ENCODE measurements at places on chromosomes 16 and 17.
A peak's percentile ranks its signal among the peaks of the same experiment; 100 is the strongest.

DNA sequence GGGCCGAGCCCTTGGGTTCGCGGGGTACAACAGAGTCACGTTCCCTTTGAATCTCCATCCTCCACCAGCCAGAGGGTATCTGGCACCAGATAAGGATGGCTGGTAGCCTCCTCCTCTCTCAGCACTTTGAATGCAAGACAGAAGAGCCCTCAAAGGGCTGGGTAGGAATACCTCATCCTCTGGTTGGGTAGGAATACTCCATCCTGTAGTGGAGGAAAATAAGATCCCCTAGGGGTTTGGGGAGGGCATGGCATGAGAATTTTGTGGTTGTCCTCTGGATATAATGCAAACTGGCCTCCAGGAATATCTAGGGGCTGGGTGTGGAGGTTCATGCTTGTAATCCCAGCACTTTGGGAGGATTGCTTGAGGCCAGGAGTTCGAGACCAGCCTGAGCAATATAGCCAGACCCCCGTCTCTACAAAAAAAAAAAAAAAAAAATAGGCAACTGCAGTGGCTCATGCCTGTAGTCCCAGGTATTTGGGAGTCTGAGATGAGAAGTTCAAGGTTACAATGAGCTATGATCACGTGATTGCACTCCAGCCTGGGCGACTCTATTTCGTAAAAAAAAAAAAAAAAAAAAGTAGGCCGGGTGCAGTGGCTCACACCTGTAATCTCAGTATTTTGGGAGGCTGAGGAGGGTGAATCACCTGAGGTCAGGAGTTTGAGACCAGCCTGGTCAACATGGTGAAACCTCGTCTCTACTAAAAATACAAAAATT is 2.7 kb downstream of the IGFBP4 start:
- no peak for DNase-seq

GRCh38 chr17:57544834-57545463 is 200.2 kb downstream of the CCDC182 start:
- no peak for DNase-seq

GRCh38 chr16:81040131-81040530 is 4.5 kb downstream of the ATMIN start:
- DNase-seq: no peak

DNA sequence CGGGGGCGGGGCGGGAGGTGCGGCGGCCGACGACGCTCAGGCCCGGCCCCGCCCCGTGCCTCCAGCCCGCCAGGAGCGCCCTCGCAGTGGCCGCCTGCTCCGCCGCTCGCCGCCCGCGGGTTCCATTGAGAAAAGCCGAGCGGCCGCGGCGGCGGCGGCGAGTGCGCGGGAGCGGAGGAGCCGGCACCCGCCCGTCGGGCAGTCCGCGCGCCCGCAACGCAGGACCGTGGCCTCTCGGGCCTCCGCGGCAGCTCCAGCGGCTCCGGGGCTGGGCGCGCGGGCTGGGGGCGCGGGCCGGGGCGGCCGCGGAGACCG is at the start of gene ZFPM1:
Gene ZFPM1, plus strand, starts transcription at position 64 of the 315 bp plus-strand sequence. CDS start 359 bp downstream, outside the sequence.
- DNase-seq: no peak

GRCh38 chr16:27199736-27200135 is 3.6 kb upstream of the KDM8 start:
- no peak for DNase-seq

DNA sequence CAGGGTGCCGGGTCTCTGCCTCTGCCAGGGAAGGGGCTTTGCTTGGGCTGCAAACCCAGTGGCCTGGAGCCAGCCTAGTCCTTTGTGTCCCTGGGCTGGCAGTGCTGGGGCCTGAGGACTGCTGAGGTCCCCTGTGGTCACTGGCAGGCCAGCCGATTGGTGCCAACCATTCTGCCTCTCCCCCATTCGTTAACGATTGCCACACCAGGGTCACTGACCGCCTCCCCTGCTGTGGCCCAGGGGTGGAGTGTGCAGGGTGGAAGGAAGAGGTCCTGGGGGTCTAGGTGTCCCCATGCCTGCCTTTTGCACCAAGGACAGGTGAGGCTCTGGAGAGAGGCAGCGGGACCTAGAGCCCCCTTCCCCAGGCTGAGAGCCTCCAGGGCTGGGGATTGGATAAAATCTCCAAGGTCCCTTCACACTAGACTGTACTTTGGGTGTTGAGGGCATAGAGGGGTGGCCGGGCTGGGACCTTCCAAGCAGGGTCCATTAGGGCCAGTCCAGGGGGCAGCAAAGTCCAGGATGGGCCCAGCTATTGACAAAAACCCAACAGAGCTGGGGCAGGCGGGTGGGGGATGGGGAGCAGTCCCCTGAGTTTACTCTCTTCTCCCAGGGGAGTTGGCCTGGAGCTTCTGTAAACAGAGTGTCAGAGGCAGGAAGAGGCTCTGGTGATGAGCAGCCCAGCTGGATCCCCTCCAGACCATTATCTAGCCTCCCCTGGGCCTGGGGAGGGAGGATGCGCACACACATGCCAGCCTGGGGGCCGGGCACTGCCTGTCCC is 1.1 kb downstream of the VASN start:
- peak; percentile 62 for DNase-seq

- DNase-seq: no peak
Measured at GRCh38 chr16:59053911-59054310, 319.8 kb upstream of the GOT2 start.

DNA sequence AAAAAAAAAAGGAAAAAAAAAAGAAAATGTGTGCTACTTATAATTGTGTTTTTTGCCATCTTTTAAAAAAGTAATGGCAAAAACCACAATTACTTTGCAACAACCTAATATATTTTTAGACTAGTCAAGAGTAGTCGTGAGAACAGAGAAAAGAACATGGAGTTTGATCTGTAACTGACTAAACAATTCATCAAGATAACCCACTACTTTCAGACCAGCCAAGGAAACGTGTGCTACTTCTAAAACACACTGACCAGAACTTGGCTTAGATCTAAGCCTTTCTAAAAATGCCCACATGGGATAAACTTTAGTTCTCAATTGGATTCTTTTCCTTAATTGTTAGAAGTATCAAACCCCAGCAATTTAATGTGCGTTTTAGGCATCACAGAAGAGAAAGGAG is 616 bp downstream of the PECAM1 start:
- no peak for DNase-seq

DNA sequence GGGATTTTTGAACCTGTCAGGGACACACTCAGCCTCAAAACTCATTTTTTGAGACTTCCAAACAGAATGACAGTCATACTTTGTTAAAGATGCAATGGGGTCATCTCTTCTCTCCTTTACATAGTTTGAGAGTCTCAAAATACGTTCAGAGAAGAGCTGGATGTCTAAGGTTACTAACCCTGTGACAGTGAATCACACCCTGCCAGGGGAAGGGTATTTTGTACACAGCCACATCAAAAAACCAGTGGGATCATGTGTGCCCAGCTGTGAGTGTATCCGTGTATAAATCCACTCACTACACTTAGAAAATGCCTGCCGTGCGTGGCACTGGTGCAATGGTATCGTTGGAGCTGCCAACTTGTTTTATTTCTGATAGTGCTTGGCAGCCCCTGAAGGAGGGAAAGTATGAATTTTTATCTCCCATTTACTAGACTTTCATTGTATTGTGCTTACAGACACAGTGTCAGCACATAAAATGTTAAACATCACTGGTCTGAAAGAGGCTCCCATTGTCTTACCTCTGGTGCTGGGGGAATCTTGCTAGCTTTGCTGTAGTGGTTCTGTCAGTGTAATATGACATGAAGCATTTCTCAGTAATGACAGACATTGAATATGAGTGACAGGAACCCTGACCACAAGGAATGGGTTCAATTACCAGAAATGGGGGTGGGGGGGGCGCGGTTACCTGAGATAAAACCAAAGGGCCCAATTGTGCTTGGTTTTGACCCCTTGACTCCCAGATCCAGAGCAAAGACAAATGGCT is 256.3 kb downstream of the FTO start:
- DNase-seq: no peak

- DNase-seq: no peak
Measured at GRCh38 chr16:82201351-82201750, 31.3 kb upstream of the MPHOSPH6 start.

GRCh38 chr16:11312718-11313492 is 31.8 kb upstream of the PRM1 start:
- no peak for DNase-seq

- no peak for DNase-seq
Measured at GRCh38 chr17:7369825-7370224, 11.1 kb upstream of the TNK1 start.

DNA sequence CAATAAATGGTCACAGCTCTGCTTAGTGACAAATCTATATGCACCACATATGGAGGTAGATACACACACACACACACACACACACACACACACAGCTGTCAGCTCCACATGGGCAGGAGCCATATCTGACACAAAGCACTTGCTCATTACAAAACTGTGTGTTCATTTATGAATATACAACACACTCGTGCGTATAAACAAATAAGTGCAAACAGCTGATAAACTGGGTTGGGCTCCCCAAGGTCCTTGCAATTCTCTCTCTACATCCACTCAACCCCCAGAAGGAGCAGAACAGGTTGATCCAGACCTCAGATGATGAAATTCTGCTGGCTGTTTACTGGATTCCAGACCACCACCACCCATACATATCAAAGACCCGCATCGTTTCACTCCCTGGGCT is 140.7 kb downstream of the XYLT1 start:
- DNase-seq: no peak

DNA sequence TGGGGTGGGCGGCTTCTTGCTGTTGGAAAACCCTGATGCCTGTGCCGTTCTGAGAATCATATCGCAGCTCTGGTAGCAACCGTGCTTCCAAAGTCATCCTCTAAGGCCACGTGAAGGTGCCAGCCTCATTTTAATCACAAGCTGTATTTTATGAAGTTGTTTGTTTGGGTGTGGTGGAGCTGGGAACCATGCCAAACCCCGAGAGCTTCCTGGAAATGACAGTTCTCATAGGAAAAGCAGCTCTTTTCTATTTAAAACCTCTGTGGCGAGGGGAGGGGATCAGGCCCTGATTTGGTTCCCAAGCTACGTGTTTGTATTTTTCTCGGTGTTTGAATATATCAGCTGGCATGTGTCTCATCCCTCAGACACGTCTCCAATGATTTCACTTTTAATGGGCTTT is 21.7 kb downstream of the KNOP1 start:
- peak; percentile 77 for DNase-seq

- DNase-seq: no peak
Measured at GRCh38 chr17:28196636-28197035, 122.4 kb upstream of the TMEM97 start.

- DNase-seq: no peak
Measured at GRCh38 chr16:79628988-79629387, 28.5 kb upstream of the MAF start.

DNA sequence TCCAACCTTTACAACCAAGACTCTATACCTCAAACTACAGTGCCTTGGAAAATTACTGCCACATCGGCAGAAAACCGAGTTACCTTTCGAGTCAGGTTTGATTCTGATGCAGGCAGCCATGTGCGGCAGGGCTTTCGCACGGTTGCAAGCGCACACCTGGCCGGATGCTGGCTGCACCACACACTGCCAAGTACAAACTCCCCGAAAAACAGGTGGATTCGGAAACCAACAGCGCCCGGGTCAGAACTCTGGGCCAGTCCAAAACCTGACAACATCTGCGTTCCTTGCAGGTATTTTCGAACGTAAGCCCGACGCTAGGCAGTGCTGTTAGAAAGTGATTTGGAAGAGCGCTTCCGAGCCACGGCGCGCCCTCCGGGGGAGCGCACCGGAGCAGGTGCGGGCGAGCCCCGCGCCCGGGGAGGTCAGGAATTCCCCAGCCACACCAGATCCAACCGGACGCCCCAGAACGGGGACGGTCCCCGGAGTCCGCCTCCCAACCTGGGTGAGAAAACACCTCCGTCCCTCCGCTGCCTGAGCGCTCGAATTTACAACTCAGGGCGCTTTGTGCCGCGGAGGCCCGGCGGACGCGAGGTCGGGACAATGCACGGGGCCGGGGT is 1.2 kb downstream of the USP7 start:
- peak; percentile 6 for DNase-seq

GRCh38 chr16:85998171-85998867 is 99.4 kb downstream of the IRF8 start:
- DNase-seq: no peak

DNA sequence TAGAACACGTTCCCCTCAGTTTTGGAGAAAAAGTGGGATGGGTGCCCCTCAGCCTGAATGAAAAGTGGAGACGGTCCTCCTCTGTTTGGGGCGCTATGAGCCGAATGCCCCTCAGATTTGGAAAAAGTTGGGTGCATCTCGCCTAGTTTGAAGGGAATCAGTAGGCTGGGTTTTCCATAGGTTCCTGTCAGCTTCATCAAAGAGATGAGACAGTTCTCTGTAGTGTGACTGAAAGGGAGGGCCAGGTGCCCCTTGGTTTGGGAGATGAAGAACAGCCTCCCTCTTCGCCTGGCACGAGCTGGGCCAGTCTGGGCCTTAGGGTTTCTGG is 742 bp upstream of the SLC9A5 start:
- DNase-seq: no peak

All from HCEC 1CT (cell line).